Hematopoietic multipotent progenitor cell treated with erythropoietin and hydrocortisone succinate and interleukin-3 and kit ligand, for 6 days (in vitro differentiated cells): ENCODE measurements at places on chromosomes 13 and 19.

GRCh38 chr13:113364311-113364889, 470 bp upstream of the GRTP1 start:
- DNase-seq = peak; percentile 33

DNA sequence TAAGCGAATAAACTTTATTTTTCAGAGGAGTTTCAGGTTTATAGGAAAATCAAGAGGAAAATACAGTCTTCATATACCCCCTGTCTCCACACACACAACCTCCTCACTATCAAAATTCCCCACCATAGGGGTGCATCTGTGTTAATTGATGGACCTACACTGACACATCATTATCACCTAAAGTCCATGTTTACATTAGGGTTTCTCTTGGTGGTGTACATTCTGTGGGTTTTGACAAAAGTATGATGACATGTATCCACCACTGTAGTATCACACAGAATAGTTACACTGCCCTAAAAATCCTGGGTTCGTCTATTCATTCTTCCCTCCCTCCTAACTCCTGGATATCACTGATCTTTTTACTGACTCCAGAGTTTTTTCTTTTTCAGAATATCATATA, 654.2 kb downstream of the UQCRFS1 start:
- no peak for DNase-seq

GRCh38 chr19:53991224-53992113, at the start of gene CACNG6:
CACNG6 (plus strand) TSS chr19:53991637; CDS start chr19:53992878, 1,241 bp downstream.
- no peak for DNase-seq

- DNase-seq = peak; percentile 56
These were observed 208.3 kb upstream of the PCDH9 start for GRCh38 chr13:67438465-67438864.

- DNase-seq = no peak
These were observed 3.1 kb upstream of the CCDC70 start for GRCh38 chr13:51858433-51859247.

DNA sequence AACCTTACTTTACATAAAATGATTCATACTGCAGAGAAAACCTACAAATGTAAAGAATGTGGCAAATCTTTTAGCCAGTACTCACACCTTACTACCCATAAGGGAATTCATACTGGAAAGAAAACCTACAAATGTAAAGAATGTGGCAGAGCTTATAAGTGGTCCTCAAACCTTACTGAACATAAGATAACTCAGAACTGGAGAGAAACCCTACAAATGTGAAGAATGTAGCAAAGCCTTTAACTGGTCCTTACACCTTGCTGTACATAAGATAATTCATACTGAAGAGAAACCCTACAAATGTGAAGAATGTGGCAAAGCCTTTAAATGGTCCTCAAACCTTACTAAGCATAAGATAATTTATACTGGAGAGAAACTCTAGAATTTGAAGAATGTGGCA, 90.1 kb downstream of the ZNF675 start:
- DNase-seq = no peak

DNA sequence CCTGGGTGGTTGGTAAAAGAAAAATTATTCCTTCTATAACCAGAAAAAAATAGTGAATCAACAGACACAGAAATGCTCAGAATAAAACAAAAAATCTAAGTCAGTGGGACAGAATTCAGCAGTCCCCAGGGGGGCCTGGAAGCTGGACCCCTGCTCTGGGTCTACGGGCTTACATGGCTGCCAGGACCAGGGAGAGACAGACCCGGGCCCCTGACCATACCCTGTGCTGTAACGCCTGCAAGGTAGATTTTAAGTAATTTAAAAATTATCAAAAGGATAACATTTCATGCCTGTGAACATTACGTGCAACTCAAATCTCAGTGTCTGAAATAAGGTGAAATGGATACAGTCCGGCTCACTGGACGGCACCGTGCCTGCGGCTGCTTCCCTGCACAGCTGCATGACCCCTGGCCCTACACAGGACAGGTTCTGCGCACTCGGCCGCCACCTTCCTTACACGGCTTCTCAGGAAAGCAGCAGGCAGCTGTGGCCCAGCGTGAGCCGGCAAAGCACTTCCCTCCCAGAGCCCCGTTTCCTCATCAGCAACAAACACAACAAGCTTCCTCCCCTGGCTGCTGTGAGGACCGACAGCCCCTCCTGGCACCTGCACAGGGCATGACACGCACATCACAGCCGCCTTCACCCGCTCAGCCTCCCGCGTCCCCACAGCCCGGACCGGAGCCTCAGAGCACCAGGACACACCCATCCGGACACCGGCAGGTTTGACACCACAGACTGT, 22.2 kb downstream of the RASA3 start:
- DNase-seq = peak; percentile 75

- no peak for DNase-seq
These were observed 94.5 kb upstream of the DOCK9 start for GRCh38 chr13:99072356-99072755.

DNA sequence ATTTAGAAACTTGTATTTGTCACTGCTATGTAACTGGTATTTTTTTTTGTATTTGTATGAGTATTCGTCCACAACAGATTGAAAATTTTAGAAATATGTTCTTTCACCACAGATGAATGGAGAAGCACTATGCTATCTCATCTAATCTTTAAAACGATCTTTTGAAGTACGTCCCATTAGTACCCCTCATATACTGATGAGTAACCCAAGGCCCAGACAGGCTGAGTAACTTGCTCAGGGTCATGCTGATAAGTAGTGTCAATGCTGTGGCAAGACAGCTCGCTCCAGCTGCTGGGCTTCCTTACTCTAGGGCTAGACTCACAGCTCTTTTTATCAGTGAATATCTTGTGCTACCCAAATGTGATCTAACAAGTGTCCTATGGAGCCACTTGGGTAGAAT, 154.2 kb downstream of the SUCLA2 start:
- DNase-seq = peak; percentile 6

- DNase-seq = no peak
These were observed 2.5 kb downstream of the SLC1A5 start for GRCh38 chr19:46785980-46786235.

GRCh38 chr13:76890021-76890420, 3.8 kb upstream of the KCTD12 start:
- no peak for DNase-seq

DNA sequence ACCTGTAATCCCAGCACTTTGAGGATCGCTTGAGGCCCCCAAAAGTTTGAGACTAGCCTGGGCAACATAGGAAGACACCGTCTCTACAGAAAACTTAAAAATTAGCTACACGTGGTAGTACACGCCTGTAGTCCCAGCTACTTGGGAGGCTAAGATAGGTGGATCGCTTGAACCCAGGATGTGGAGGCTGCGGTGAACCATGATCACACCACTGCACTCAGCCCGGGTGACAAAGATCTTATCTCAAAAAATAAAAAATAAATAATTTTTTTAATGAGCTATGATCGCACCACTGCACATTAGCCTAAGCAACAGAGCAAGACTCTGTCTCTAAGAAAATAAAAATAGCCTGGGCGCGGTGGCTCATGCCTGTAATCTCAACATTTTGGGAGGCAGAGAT, 6.6 kb downstream of the RCBTB2 start:
- DNase-seq = no peak

GRCh38 chr13:73465617-73465971, 406.8 kb downstream of the KLF5 start:
- DNase-seq = peak; percentile 92

- DNase-seq = no peak
These were observed 131.7 kb downstream of the UGGT2 start for GRCh38 chr13:95921485-95921884.

GRCh38 chr13:64239372-64239771, 2823.7 kb upstream of the PCDH20 start:
- no peak for DNase-seq

DNA sequence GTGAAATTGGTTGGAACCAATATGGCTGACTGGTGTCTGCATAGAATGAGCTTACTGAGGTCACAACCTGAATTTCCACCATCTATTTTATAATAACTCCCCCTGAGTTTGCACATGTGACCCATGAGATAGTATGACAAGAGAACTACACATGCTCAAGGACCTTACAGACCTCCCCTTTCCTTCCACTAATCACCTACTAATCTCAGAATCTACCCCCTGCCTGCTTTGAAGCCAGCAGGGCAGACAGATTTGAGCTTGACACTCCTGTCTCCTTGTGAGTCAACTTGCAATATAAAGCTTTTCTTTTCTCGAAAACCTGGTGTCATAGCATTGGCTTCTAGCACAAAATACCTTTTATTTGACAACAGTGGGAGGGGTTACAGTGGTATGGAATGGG, 248.4 kb downstream of the RFC3 start:
- DNase-seq = no peak

DNA sequence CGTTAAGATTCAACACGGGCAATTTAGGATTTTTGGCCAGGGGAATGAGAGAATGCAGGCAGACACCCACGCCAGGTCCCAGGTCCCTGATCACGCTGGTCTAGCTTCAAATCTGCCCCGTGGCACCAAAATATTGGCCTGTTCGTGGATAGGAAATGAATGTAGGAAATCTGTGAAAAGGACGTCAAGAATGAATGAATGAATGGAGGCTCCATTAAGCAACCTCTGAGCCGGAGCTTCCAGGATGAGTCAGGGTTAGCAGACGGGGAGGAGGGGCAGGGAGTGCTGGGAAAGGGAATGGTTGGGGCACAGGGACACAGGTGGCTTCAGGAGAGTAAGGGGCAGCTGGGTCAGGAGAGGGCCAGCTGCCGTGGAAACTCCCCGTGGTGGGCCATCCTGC, 4.2 kb downstream of the SULT2B1 start:
- no peak for DNase-seq

DNA sequence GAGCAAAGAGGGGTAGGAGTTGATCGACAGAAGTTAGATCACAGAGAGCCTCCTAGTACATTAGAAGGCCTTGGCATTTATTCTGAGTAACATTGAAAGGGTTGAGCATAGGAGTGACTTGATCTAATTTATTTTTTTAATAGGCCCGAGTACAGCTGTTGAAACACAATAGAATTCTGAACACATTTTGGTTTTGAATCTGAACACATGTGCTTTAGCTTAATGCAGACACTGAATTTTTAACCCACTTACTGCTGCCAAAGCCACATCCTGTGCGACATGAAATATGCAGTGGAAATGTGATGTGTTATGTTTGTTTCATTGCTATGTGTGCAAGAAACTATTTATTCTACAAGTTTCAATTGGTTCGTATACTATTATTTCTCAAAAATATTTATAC, 1505.9 kb downstream of the PCDH9 start:
- DNase-seq = no peak

- no peak for DNase-seq
These were observed 168.4 kb upstream of the STARD13 start for GRCh38 chr13:33453936-33454335.

DNA sequence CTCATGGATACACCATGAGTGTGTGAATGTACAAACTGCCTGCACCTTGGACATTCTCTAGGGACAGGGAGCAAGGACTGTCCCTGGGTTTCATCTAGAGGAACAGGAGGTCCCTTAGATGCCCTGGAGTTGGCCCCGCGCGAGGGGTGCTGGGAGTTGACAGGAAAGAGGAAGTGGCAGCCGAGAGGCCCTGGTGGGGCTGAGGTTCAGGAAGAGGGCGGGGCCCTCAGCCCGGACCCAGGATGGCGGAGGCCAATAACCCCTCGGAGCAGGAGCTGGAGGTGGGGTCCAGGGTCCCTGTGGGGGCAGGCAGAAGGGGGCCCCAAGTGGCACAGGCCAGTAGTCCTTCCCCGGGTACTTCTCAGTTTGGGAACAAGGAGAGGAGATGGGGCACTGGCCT, 6.9 kb downstream of the PKN1 start:
- peak; percentile 94 for DNase-seq

GRCh38 chr19:9757544-9758501, 10.7 kb downstream of the ZNF846 start:
- no peak for DNase-seq

DNA sequence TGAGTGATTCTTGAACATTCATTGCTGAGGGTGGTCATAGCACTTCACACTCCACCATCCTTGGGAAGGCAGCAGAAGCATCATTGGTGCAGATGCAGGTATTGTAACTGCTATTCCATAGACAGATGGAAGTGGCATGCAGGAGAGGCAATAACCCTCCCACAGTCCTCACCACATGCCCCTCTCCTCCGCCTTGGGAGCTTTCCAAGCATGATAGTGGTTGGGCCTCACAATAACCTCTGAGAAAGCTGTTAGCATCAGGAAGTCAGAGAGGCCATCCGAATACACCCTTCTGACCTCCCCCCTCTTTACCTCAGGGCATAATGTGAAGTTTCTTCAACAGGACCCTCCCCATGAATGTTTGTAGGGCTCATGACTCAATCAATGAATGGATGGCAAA, 177.9 kb downstream of the KATNAL1 start:
- no peak for DNase-seq

GRCh38 chr13:109243311-109243951, 543.0 kb downstream of the IRS2 start:
- DNase-seq = no peak

DNA sequence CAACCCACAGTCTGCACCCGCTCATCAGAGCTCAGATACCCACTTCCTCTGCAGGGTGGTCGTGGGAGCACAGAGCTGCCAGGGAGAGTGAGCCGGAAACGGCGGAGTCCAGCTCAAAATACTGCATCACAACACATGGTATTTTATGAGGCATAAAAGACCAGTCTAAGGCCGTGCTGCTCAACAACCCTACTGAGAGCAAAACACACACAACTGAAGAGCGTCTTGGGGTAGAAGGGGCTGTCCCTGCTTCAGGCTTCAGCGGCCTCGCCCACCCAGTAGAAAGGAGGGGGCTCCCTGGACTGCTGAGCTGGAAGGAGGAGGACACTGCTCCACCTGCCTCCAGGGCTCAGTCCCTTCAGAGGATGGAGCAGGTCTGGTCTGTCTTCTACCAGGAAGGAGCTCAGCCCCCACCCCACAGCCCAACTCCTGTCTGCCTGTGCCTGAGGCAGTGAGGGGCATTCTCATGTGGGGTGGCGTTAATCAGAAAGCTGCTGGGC, 36.9 kb downstream of the NAXD start:
- no peak for DNase-seq

- peak; percentile 85 for DNase-seq
These were observed 2.1 kb downstream of the PNMA8C start for GRCh38 chr19:46426506-46427162.

- no peak for DNase-seq
These were observed 141.2 kb downstream of the SPRY2 start for GRCh38 chr13:80199585-80200292.

DNA sequence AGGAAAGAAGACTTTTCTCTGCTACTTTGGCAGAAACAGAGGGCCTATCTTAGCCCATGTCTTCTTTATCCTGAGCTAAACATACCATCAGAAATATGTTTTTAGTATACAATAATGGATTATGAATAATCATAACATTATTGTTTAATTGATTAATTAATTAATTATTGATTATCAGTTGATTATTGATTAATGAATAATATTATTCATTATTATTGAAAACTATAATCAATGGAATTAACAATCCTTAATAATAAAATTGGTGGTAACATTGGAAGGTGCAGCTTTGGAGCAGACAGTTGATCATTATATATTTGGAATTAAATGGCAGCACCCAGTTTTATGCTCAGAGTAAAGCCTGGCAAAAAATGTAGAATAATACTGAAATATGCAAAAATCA, 655.9 kb upstream of the ARGLU1 start:
- DNase-seq = no peak

DNA sequence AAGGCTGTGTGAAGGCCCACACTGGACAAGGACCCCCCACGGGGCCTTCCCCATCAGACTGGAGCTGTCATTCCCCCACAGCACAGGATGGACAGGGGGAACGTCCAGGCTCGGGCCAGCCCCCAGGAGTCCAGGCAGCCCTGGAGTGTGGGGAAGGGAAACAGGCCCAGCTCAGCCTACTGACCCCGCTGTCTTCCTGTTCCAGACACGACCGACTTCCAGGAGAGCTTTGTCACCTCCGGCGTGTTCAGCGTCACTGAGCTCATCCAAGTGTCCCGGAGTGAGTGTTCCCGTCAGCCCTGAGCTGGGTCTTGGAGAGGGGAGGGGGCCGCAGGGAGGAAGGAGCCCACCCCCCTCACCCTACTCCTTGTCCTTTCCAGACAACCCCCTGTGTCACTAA, 47.0 kb downstream of the SMIM24 start:
- DNase-seq = no peak
